ENCODE measurements at places on chromosomes 5 and 9.
A peak's percentile ranks its signal among the peaks of the same experiment; 100 is the strongest.

DNA sequence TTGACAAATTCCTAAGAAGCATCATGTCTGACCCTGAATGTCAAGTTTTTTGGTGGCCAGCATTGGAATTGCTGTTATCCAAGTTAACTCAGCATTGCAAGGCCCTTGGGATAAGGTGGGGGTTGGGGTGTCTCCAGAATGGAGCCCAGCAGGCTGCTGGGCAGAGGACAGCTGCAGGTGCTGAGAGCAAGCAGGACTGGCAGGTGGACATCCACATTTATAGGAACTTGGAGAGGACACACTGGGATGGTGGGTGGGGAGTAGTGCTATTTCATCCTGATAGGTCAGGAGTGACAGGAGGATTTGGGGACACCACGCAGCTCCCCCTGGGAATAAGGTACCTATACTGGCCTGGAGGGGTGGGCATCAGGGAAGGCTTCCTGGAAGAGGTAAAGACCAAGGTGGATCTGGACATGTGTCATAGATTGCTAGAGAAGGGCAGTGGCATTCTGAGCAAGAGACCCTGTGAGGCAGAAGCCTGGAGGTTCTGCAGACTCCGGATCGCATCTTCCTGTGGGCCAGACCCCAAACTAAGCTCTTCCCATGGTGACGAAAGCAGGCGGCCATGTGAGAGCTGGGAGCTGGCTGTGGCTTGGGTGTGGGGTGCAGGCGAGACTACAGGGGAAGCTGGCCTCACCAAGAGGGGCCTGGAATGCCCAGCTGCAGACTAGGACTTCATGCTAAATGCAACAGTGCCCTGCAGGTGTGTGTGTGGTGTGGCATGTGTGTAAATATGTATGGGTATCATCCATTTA lies 148.1 kb downstream of the RGS3 start:
- H3K27ac ChIP-seq: no peak overlapping the region
- H3K4me1 ChIP-seq: peaks cover 18% of the 10 kb centered on the region
- H3K27me3 ChIP-seq: no peaks in the 10 kb centered on the region

- no peaks in the 10 kb centered on the region for H3K27me3 ChIP-seq
- peaks cover 3% of the 10 kb centered on the region for H3K36me3 ChIP-seq
- peaks cover 16% of the 10 kb centered on the region for H3K4me1 ChIP-seq
Measured at GRCh38 chr5:137754961-137755762, 999 bp upstream of the HNRNPA0 start.

- H3K27ac ChIP-seq: no peak overlapping the region
- no peaks in the 10 kb centered on the region for H3K4me1 ChIP-seq
- H3K36me3 ChIP-seq: no peaks in the 10 kb centered on the region
- no peaks in the 10 kb centered on the region for H3K27me3 ChIP-seq
- no peak overlapping the region for H3K4me3 ChIP-seq
- DNase-seq: no peak
Measured at GRCh38 chr9:100589582-100589981, 11.7 kb downstream of the CAVIN4 start.

GRCh38 chr5:58775701-58776262 lies 192.9 kb downstream of the RAB3C start:
- H3K36me3 ChIP-seq: no peaks in the 10 kb centered on the region
- DNase-seq: no peak
- H3K27me3 ChIP-seq: no peaks in the 10 kb centered on the region
- no peak overlapping the region for H3K4me3 ChIP-seq

- no peaks in the 10 kb centered on the region for H3K36me3 ChIP-seq
- H3K4me3 ChIP-seq: no peak overlapping the region
- no peak overlapping the region for H3K27ac ChIP-seq
- H3K27me3 ChIP-seq: peaks cover 2% of the 10 kb centered on the region
Measured at GRCh38 chr5:66426259-66427138, 169.7 kb upstream of the MAST4 start.

GRCh38 chr9:80059979-80060378 lies 488.2 kb downstream of the TLE4 start:
- no peaks in the 10 kb centered on the region for H3K36me3 ChIP-seq
- no peak for DNase-seq
- no peak overlapping the region for H3K27ac ChIP-seq
- no peaks in the 10 kb centered on the region for H3K4me1 ChIP-seq

DNA sequence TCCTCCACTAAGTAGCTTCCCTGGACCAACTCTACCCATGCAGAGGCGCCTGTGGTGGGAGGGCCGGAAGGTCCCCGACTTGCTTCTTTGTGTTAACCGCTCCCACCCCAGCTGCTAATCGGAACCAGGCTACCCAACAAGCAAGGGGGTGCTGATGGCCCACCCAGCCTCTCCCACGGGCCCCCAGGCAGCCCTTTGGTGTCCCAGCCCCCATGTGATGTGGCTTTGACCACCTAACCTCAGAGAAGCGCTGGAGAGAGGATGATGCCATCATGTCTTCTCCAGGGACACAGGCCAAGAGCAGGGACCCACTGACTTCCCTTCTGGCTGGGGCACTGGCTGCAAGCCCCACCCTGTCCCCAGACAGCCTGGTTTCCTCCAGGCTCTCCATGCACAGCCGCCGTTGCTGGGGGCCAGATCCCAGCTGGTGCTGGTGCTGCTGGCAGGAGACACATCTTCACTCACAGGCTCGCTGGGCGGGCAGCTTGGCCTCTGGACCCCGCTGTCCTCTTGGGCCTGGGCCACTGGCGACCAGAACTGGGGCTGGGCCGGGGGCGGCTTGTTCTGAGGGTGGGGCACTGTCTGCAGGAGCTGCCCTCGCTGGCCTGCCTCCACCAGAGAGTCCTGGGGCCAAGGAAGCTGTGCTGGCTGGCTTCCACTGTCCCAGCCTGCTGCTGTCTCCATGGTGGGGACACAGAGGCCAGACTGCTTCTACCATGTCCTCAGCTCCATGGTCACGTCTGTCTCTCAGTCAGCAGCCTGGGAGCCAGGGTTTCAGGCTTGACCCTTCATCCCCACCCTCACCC lies 27.8 kb downstream of the LAMC3 start:
- no peak for DNase-seq
- H3K4me3 ChIP-seq: no peak overlapping the region
- no peaks in the 10 kb centered on the region for H3K36me3 ChIP-seq
- peaks cover 15% of the 10 kb centered on the region for H3K4me1 ChIP-seq

- no peaks in the 10 kb centered on the region for H3K27me3 ChIP-seq
- DNase-seq: peak; percentile 75
- no peak overlapping the region for H3K27ac ChIP-seq
- no peaks in the 10 kb centered on the region for H3K4me1 ChIP-seq
- no peak overlapping the region for H3K4me3 ChIP-seq
Measured at GRCh38 chr5:96997265-96997859, 61.5 kb downstream of the LNPEP start.

GRCh38 chr5:160702934-160703333 lies 149.1 kb downstream of the ATP10B start:
- no peak overlapping the region for H3K4me3 ChIP-seq
- no peaks in the 10 kb centered on the region for H3K4me1 ChIP-seq
- no peaks in the 10 kb centered on the region for H3K36me3 ChIP-seq

- H3K27me3 ChIP-seq: no peaks in the 10 kb centered on the region
- no peaks in the 10 kb centered on the region for H3K4me1 ChIP-seq
- DNase-seq: no peak
- H3K27ac ChIP-seq: no peak overlapping the region
- no peaks in the 10 kb centered on the region for H3K36me3 ChIP-seq
Measured at GRCh38 chr5:153654504-153655200, 164.2 kb downstream of the GRIA1 start.

GRCh38 chr9:93601063-93601462 lies 24.7 kb downstream of the PHF2 start:
- no peaks in the 10 kb centered on the region for H3K4me1 ChIP-seq
- H3K4me3 ChIP-seq: no peak overlapping the region

GRCh38 chr5:141695627-141696215 lies 13.7 kb upstream of the ARAP3 start:
- peaks cover 58% of the 10 kb centered on the region for H3K27me3 ChIP-seq
- peak; percentile 32 for DNase-seq
- H3K4me3 ChIP-seq: no peak overlapping the region
- peaks cover 3% of the 10 kb centered on the region for H3K4me1 ChIP-seq
- H3K27ac ChIP-seq: no peak overlapping the region
- no peaks in the 10 kb centered on the region for H3K36me3 ChIP-seq

GRCh38 chr5:77483682-77484081 lies 8.4 kb downstream of the WDR41 start:
- no peak for DNase-seq
- H3K4me3 ChIP-seq: no peak overlapping the region
- H3K36me3 ChIP-seq: peaks cover 18% of the 10 kb centered on the region
- no peaks in the 10 kb centered on the region for H3K27me3 ChIP-seq

DNA sequence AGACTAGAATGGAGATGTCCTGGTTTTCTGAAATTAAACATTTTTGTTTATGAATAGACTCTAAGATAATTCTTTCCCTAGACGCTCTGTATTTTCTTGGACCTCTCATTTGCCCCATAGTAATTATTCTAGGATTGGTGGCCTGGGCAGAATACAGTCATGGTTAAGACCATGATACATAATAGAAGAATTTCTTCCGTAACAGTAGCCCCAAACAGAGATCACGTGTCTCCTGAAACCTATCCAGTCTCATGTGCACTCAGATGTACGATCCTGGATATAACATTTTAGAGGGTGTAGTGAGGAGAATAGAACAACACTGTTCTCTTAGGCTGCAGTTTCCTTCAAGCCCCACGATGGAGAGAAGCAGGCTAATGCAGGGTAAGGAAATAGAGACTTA lies 22.3 kb downstream of the PCDHAC2 start:
- no peaks in the 10 kb centered on the region for H3K27me3 ChIP-seq
- H3K4me1 ChIP-seq: peaks cover 39% of the 10 kb centered on the region
- no peak overlapping the region for H3K27ac ChIP-seq
- DNase-seq: no peak

DNA sequence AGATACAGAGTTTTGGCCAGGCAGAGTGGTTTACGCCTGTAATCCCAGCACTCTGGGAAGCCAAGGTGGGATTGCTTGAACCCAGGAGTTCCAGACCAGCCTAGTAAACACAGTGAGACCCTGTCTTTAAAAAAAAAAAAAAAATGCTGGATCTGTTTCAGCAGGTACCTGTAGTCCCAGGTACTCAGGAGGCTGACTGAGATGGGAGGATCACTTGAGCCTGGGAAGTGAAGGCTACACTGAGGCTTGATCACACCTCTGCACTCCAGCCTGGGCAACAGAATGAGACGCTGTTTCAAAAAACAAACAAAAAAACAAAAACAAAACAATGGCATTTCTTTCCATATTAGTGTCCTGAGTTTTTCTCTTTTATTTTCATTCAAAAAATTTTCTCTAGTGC lies 19.0 kb downstream of the UNC13B start:
- no peak for DNase-seq
- H3K27me3 ChIP-seq: no peaks in the 10 kb centered on the region
- H3K27ac ChIP-seq: no peak overlapping the region
- H3K4me1 ChIP-seq: no peaks in the 10 kb centered on the region
- no peaks in the 10 kb centered on the region for H3K36me3 ChIP-seq
- no peak overlapping the region for H3K4me3 ChIP-seq

- peaks cover 15% of the 10 kb centered on the region for H3K4me1 ChIP-seq
- no peak overlapping the region for H3K4me3 ChIP-seq
- H3K36me3 ChIP-seq: no peaks in the 10 kb centered on the region
- DNase-seq: no peak
- no peak overlapping the region for H3K27ac ChIP-seq
Measured at GRCh38 chr9:126122901-126123616, 203.6 kb upstream of the MVB12B start.

DNA sequence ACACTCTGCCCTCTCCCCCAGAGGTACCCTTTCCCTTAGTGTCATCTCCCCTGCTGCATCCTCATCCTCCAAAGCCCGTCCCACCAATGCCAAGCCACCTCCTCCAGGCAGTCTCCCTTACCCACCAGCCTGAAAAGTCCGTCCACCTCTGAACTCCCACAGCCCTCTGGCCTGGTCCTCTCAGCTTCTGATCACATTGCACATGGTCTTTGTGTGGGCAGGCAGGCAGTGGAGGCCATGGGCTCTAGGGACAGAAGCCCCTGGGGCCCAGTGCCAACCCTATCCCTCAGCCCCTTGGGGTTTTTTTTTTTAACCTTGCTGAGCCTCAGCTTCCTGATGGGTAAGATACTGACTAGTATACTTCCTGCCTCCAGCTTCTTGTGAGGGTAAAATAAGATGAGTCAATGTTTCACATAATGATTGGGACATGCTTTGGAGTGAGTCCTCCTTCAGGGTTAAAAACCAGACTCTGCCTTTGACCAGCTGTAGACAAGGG lies 19.4 kb downstream of the CSF1R start:
- H3K36me3 ChIP-seq: no peaks in the 10 kb centered on the region
- no peak overlapping the region for H3K4me3 ChIP-seq
- H3K4me1 ChIP-seq: no peaks in the 10 kb centered on the region
- DNase-seq: no peak
- no peaks in the 10 kb centered on the region for H3K27me3 ChIP-seq

Data from cardiac muscle cell (in vitro differentiated cells and primary cell).